ENCODE measurements at places on chromosomes 12 and 14.

GRCh38 chr14:79540394-79540793, 670.9 kb downstream of the DIO2 start:
- no peak for DNase-seq

DNA sequence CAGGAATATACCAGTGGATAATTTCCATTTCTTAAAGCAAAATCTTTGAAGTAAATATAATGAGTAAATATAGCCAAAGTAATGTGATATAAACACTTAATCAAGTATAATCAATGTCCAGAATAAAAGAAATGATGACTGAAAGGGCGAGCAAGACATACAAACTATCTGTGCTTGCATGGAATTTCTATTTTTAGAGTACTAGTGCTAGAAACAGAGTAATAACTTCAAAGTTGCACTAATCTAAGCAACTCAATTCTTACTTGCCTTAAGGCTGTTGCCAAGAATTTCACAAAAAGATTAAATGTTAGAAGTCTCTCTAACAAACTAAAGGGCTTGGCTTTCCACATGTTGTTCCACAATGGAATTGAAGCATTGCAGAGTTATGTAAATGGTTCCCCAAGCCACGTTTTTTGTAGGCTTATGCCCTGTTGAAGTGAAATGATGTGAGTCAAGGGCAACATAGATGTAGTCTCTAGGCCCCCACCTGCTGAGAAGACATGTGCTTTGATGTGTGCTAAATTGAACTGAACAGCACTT, 175.0 kb upstream of the LMNTD1 start:
- DNase-seq: no peak

DNA sequence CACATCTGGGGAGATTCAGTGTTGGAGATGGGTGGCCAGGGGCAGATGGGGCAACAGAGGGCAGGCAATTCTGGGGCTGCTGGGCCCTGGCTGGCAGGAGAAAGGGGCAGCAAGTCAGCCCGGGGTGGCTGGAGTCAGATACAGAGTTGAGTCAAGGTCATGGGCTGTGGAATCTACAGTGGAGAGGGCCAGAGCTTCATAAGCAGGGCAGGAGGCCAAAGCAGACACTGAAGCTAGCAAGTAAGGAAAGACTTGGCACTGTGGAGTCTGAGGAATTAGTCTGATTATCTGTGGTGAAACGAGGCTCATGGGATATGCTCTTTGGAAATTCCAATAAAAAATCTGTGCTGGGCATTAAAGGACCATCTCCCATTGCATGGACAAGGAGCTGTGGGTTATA, 95.5 kb downstream of the TMX1 start:
- peak; percentile 55 for DNase-seq

DNA sequence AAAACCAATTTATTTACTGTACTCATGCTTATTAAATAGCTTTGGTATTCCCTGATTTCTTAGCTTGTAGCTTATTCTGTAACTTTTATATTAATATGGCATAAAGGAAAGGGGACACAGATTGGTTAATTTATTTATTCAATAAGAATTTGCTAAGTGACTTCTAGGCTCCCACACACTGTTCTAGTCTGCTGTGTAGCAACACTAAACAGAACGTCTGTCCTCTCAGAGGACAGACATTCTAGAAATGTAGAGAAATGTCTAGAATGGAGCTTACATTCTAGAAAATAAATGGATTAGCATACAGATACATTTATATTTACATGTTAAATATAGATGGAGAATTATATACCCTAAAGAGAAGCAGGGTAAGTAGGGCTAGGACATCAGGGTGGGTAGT, 184.9 kb upstream of the ABCD2 start:
- no peak for DNase-seq

GRCh38 chr14:23925523-23926075, 28.0 kb upstream of the DHRS4 start:
- no peak for DNase-seq

DNA sequence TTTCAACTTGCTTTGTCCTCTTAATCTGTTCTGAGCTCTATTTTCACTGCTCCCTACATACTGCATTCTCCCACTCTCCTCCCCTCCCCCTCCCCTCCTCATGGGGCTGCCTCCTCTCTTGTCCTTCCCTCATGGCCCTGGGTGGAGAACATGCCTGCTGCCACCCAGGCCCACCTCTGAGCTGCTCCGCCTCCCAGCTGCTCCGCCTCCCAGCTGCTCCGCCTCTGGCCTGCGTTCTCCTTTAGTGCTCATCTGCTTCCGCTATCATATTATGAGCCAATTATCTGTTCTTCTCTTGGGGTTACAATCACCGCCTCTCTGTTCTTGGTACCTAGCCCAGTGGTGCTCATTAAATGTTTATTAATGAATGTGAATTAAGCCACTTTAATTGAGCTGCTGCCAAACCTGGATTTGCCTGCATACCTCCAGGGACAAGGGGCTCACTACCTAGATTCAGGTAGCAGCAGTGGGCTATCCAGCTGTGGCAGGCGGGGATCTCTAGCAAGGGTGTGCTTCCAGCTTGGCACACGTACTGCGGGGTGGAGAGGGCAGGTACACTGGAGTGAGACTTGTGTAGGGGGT, 32.0 kb upstream of the FAM181A start:
- no peak for DNase-seq

DNA sequence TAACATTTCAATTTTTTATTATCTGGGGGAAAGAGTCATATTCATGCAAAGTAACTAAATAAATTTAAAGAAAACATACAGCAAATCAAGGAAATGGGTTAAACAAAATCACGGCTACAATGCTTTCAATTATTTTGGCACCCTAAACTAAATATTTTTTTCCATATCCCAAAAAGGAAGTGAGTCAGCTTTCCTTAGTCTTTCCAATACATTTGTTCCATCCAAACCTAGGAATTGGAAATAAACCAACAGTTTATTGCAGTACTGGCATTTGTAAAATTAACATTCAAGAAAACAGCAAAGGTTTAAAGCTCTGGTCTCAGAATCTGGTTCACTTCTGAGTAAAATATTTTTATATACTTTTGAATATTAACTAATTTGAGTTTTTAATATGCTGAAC, 89.2 kb downstream of the BCL2L14 start:
- DNase-seq: peak; percentile 70

DNA sequence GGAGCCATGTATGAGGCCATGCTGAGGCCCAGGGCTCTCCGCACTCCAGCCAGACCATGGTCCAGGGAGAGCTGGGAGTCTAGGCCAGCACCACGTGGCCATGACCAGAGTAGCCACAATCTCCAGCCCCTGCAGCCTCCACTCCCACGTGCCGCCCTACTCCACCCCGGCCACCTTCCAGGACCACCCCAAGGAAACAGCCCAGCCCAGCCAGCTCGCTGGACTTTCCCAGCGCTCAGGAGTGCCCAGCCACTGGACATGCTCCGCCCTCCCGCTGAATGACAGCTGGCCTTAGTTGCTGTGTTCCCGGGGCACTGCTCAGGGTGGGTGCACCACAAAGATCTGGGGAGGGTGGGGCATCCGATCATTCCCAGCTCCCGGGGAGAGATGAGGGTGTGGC, 2.1 kb upstream of the C14orf180 start:
- DNase-seq: no peak

DNA sequence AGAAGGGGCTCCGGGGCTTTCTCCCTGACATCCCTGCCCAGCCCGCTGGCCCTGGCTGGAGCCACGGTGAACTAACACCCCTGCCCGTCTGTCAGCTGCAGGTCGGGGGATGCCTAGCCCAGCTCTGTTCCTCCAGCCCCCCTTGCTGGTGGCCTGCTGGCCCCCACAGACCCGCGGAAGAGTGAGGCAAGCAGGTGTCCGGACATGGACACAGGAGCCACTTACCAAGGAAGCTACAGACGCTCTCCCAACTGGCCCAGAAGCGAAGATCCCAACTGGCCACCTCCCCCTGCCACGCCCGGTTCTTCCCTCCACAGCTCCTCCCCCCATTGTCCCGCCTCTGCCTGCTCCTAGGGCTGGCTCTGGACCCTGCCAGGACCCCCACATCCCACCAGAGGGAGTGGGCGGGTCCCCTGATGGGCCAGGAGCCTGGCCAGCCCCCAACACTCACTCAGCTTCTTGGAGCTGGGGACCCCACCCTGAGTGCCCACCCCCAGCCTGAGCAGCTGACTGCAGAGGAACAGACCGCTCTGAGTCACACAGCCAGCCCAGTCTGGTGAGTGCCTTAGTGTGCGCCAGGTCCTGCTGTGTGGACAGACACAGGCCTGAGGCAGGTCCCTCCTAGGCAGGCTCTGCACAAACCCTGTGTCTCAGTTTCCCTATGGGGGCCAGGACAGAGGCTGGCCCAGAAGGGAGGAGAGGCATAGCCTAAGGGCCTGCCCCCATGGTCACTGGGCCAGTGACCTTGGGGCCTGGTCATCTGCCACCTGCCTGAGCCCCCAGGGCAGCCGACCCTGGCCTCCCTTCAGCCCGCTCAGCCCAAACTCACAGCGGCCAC, 7.7 kb downstream of the AHNAK2 start:
- peak; percentile 58 for DNase-seq

DNA sequence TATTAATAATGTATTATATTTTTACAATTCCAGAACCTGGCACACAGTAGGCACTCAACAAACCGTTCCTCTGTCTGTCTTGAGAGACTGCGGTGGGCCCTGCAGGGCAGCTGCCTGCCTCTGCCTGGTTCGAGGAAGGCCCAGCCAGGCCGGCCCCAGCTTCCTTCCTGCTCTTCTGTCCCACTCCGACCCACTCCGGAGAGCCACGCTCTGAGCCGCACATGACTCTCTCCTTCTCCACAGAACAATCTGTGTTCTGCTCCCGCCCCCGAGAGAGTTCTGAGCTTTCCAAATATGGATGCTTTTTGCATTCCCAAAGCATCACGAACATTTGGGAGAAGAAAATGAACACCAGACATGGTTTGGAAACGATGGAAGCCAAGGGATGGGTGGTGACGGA, 57.3 kb downstream of the TTC7B start:
- no peak for DNase-seq

GRCh38 chr12:112217647-112218046, 92.3 kb downstream of the TRAFD1 start:
- no peak for DNase-seq

DNA sequence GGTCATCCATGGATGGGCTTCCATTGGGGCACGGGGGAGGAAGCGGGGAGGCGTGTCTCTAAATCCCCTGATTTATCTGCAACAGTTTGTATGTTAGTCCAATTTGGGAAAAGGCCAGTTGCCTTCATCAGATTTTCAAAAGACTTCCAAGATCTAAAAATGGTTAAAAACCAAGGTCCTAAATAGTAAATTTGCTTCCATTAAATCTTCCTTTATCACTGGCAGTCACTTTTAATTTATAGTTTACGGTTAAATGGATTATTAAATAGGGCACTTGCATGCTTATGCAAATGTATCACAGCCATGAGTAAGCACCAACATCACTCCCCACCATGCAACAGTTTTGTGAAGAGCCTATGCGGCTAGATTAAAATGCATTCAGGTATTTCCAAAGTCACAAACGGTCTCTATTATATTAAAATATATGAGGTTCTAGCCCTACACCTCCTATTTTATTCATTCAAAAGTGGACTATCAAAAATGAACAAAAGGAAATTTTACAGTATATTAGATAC, 108.2 kb upstream of the GPHB5 start:
- DNase-seq: no peak

GRCh38 chr12:125487336-125487735, 422.1 kb downstream of the AACS start:
- DNase-seq: no peak

DNA sequence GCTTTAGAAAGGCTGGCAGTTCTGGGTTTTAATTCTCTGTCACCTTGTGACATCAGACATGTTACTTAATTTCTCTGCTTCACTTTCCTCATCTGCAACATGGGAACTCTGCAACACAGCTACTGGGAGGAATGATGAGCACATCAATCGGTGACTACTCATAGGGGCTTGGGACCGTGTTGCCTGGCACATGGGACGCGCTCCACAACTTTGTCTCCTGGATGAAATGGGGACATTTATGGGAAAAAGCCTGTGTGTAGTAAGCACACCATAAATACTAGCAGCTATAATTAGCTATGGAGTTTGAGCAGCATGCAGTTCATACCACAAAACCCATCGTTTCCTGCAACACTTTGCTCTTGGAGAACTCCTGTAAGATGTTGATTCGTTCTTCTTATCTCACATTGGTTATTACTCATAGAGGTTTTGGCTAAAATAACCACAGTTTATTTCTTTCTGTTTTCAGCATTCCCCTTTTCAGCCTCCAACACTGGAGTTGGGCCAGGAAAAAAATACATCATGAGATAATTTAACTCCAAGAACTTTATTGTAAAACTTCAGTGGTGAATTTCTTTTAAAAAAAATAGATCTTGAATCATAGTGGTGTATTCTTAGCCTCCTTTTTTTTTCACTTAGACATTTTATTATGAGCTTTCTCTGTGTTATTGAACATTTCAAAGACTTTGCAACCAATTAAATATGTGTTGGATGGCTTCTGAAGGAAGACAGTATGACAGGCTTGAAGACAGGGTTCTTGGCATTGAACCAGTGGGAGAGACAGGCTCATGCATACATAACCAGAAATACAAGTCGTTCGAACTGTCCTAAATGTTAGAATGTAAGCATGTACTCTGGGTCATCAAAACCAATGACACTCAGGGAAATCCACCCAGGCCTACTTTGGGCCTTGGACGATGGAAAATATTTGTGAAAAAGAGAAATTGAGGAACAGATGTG, 72.7 kb downstream of the RIN3 start:
- peak; percentile 91 for DNase-seq

- DNase-seq: no peak
Measured at GRCh38 chr12:19847294-19848059, 408.2 kb downstream of the AEBP2 start.

GRCh38 chr12:132619386-132620112, 973 bp downstream of the P2RX2 start:
- DNase-seq: no peak

GRCh38 chr14:77616133-77616453, 344 bp downstream of the SPTLC2 start:
- no peak for DNase-seq

GRCh38 chr12:26124446-26125399, at the start of gene BHLHE41:
Gene BHLHE41 (minus strand): TSS chr12:26125037. CDS start chr12:26124779, 258 bp downstream.
- DNase-seq: no peak

DNA sequence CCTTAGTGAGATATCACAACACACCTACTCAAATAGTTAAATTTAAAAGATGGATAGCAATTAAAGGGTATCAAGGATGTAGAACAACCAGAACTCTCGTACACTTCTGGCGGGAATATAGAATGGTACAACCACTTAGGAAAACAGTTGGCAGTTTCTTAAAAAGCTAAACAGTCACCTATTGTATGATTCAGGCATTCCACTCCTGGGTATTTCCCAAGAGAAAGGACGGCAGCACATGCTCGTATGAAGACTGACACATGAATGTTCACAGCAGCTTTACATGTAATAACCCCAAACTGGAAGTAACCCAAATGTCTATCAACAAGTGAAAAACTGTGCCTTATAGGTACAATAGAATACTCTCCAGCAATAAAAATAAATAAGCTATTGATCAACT, 465.2 kb downstream of the VRK1 start:
- no peak for DNase-seq

GRCh38 chr12:27686147-27686546, 10.1 kb upstream of the REP15 start:
- no peak for DNase-seq

GRCh38 chr12:2853626-2854025, 3.2 kb downstream of the TEX52 start:
- peak; percentile 83 for DNase-seq

- no peak for DNase-seq
Measured at GRCh38 chr14:20180486-20180885, 10.2 kb upstream of the OR11G2 start.

GRCh38 chr14:64688811-64689281, 15.4 kb upstream of the PLEKHG3 start:
- DNase-seq: no peak

GRCh38 chr12:25828188-25828587, 130.3 kb upstream of the RASSF8 start:
- no peak for DNase-seq

GRCh38 chr12:76489737-76490136, 69.8 kb downstream of the OSBPL8 start:
- no peak for DNase-seq
